Tracheal epithelial cell (primary cell): ENCODE measurements at places on chromosomes 13 and 19. TPM values are rescaled to one million over a fixed set of nuclear protein-coding genes. Genes with fewer than 3 reads are reported as not detected.

Gene ALG11
- 11.5 and 15.7 TPM in 2 replicates for total RNA-seq

Gene ZNF682
- 0.48 and 3.0 TPM in 2 replicates for total RNA-seq

Gene THSD8
- not detected in 2 replicates for total RNA-seq

Gene SULT2B1
- 4.3 and 8.7 TPM in 2 replicates for total RNA-seq
